Foreskin melanocyte (primary cell): ENCODE measurements at places on chromosomes 16 and 17.

GRCh38 chr17:21463779-21464407, 87.7 kb downstream of the KCNJ12 start:
- DNase-seq: no peak

GRCh38 chr17:27530764-27531391, 74.6 kb downstream of the KSR1 start:
- DNase-seq: no peak

- DNase-seq: no peak
These were observed 1.7 kb upstream of the MRPL12 start for GRCh38 chr17:81701288-81702071.

GRCh38 chr16:4900036-4900435, 36.9 kb downstream of the PPL start:
- peak; percentile 88 for DNase-seq

DNA sequence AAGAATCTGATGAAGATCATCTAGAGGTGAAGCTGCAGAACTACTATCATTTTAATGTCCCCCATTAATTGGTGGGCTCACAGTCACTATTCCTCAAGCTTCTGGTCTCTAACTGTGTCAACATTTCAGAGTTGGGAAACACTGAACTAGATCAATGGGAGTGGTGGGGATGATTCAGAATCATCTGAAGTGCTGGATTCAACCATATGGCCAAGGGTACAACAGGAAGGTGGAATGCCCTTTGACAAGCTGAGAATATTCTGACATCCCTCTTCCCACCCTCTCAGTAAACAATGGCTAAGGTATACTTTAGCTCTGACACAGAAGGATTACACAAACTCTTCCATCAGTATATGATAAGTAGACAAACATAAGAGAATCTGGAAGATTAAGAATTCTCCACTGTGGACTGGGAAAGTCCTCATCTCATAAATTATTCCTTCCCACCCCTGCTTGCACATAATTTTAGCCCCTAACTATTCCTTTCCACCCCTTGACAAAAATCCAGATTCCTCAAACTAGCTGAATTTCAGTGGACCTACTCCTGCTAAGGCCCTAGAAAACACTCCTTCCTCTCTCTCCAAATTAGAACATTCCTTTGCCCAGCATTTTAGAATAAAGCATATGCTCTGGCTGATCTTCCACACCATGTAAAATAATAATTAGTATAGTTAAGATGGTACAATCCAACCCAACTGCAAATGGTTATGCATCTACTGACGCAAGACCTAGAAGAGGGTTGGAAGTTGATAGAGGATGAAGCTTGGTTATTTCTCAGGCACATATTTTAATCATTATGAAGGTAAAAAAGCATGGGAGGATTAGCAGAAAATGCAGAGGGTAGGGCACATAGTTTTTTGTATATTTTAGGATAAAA, 16.3 kb upstream of the RFFL start:
- DNase-seq: no peak

GRCh38 chr17:49210158-49211029, at the start of the genes ABI3 and GNGT2:
Gene ABI3, plus strand, starts transcription at chr17:49210707. Its CDS starts 18 bp downstream, at chr17:49210725.
Gene GNGT2, minus strand, starts transcription at chr17:49210574. Its CDS starts 3,152 bp downstream, at chr17:49207422.
- no peak for DNase-seq

- no peak for DNase-seq
These were observed 12.1 kb downstream of the CMIP start for GRCh38 chr16:81456523-81457325.

DNA sequence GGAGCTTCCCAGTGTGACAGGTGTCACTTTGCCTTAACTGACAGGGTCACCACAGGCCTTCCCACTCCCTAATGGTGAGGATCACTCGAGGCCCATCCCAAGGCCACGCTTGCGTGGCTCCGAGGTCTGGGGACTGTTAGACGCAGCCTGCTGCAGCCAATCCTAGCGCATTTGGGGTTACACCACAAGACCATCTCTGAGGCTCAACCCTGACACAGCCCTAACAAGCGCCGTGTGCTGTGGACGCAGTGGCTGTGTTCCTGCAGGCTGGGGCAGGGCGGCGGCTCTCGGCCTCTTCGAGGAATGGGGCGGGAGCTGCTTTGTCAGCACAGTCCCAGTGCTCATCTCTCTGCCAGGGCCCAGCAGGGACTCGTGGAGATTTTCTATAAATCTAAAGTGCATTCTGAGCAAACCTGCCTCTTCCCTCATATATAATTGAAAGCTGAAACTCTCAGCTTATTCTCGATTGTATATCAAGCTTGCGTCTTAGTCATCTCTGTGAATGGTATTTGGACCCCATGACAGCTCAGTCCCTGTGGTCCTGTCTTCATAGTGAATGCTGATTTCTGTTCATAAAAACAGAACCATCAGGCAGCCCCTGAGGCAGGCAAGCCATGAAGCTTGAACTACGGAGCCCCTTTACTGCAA, 65.8 kb upstream of the CHMP6 start:
- DNase-seq: peak; percentile 7

DNA sequence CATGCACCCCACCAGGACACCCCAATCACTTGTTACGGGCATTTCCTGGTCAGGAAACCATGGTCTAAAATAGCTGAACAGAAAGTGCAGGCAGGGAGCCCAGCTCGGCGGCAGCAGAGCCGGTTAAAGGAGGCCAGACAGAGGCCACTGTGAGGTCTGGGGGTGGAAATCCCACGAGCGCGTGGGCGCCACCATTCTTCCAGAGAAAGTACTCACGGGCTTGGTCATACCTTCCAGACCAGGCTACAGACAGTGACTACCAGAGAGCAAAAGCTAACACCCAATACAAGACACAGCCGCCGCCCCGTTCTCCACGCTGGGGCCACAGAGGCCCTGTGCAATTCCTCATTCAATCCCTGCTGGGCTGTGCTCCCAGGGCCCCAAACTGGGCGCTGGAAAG, 11.9 kb downstream of the CEP131 start:
- no peak for DNase-seq

DNA sequence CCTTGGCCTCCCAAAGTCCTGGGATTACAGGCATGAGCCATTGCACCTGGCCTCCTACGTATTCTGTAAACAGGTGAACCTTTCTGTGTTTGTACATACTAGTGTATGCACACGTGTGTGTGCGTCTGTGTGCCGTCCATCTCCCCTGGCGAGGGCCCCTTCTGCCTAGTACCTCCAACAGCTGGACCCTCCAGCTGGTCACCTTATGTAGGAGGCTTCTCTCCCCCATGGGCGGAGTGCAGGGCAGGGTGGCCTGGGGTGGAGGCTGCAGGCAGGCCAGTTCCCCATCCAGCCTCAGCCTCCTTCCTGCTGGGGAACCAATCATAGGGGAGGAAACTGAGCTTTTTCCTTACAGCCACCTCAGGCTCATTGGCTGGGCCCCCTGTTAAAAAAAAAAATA, 24.4 kb upstream of the DOC2B start:
- no peak for DNase-seq

DNA sequence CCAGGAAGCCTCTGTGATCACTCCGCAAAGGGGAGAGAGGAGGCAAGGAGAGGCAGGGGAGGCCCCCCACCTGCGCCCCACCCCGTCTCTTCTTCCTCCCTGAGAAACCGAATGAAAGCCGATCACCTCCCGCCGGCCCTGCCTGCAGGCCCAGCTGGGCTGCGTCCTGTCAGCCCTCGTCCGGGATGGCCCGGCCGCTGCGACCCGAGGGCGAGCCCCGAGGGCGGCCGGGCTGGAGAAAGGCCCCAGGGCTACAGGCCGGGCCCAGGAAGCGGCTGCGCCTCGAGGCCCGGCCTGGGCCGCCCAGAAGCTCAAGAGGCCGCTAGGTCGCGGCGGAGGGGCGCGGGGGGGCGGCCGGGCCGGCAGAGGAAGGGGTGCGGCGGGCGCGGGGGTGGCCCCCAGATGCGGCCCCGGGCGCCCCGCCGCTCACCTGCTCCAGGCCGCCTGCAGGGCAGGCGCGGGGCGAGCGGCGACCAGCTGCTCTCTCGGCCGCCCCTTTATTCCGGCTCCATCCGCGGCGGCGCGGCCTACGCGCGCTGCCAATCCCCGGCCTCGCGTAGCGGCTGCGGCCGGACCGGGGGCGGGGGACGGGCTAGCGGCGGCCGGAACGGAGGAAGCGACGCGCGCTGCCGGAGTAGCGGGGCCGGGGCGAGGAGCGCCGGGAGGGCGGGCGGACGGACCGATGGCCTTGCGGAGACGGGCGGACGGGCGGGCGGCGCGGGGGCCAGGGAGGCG, at the start of gene ZNF319:
Gene ZNF319 (minus strand): TSS at position 702 of the 735 bp plus-strand sequence. CDS start 2,407 bp downstream, outside the sequence.
- DNase-seq: no peak

DNA sequence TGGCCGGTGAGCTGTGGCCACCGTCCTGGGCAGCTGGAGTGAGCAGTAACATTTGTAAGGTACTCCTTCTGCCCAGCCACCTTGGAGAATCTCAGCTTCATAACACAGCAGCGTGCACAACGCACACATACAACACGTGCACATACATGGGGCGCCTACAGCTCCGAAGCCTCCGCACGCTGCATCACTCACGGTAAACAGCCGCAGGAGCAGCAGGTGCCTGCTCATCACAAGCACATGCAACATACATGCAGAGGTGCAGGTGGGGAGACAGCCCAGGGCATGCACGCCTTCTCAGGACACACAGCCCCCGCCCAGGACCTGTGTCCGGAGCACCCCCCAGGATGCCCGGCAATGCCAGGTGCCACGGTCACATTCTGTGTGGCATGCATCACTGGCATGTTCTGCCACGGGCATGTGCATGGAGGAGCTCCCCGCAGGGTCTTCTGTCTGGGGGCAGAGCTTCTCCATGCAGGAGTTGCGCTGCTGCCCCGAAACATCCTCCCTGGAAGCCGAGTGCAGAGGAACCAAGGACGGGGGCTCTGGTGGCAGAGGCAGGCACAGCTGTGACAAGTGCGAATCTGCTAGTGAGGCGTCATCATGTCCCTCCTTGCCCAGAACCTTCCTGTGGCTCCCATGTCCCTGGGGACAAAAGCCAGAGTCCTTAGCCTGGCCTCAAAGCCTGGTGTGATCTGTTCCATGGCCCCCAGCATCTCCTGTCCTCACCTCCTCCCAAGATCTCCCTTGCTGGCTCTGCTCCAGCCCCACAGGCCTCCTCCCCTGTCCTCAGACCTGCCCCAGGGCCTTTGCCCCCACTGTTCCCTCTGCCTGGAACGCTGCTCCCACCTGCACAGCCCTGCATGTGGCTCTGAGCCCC, 184.0 kb upstream of the GSE1 start:
- no peak for DNase-seq

DNA sequence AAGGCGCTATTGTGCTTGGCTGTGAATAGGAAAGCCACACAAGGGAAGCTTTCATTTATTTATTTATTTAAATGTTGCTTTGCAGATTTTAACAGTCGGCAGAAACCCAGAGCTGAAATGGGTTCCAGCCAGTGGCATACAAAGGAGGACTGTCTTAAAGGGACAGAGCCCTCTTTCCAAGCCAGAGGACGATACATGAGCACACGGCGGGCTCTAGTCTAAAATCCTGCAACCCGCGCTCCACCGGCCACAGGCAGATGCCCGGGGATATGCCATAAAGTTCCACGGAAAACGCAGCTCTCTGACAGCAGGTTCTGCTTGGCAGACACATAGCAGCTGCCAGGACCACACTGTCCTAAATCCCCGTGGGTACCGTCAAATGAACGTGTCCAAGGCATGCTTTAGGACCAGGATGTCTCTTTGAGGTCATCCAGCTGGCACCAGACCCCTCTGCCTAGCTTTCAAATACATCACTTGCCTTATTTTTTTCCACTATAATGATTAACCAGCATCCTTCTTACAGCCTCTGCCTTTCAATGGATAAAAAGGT, 64.6 kb downstream of the CYTH1 start:
- peak; percentile 85 for DNase-seq

- peak; percentile 58 for DNase-seq
These were observed 6.8 kb upstream of the TBC1D3B start for GRCh38 chr17:36183001-36183971.

- DNase-seq: no peak
These were observed 4.4 kb upstream of the CALB2 start for GRCh38 chr16:71354156-71354555.

DNA sequence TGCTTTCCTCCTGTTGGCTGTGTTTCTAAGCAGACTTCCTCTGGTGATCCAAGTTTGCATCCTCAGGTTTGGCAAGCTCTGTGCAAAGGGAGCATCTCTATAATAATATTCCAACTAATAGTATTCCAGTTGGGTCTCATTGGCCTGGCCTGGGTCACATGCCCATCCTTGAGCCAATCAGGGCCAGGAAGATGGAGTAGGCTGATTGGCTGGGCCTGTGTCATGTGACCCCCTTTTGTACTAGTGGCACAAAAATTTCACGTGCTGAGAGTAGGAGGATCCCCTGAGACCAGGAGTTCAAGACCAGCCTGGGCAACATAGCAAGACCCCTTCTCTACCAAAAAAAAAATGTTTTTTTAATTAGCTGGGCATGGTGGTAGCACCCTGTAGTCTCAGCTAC, 35.2 kb upstream of the MLYCD start:
- DNase-seq: no peak

DNA sequence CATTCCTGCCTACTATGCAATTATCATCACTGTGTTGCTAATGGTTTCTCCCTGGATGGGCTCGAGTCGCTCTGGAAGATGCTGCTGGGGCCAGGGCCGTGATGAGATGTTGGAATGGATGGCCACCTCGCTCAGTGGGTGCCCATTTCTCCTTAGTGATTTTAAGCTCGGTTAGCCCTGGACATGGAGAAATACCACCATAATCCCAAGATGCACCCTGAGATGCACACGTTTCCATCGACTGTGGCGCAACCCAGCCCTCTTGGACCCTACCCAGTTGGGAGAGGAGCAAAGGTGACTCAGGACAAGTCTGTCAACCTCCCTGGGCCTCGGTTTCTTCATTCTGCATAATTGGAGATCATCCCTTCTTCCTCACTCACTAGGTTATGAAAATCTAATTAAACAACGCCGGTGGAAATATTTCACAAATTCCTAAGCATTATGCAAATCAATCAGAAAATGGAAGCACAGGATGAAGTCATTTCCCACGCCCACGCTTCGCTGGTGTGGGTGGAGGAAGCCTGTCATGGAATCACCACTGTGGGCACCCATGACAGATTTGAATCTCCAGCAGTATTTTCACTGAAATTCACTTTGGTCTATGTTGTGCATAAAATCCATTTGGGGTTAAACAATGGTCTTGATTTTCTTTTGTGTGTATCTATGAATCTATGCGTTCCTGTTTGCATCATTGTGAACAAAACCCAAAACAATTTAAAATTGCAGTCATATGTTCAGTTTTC, 195.2 kb downstream of the AXIN2 start:
- DNase-seq: no peak

DNA sequence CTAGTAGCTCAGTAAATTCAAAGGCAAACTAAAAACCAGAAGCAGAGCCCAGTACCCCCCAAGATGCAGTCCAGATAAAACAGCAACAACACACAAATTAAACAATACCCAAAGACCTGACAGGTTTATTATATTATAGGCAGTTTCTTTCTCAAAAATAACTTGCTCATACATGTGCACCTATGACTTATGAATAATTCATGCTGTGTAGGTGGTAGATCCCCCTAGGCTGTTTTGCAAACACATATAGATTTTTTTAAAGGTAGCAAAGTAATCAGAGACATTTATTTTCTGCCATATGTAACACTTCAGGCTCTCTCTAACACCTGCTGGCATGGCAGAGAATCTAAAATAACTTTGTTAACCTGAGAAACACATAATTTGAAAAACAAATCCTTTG, 27.2 kb downstream of the CACNG1 start:
- DNase-seq: no peak
